ENCODE measurements at places on chromosomes 2 and 18. TPM values are rescaled to one million over a fixed set of nuclear protein-coding genes. Genes with fewer than 3 reads are reported as not detected.

The CFAP210 gene
- total RNA-seq: 1.9 TPM

GRCh38 chr2:169363560-169364150, 1.3 kb upstream of the LRP2 start:
- peak; percentile 77 for DNase-seq

GRCh38 chr18:50977037-50977760, 9.4 kb downstream of the ELAC1 start:
- DNase-seq: no peak

DNA sequence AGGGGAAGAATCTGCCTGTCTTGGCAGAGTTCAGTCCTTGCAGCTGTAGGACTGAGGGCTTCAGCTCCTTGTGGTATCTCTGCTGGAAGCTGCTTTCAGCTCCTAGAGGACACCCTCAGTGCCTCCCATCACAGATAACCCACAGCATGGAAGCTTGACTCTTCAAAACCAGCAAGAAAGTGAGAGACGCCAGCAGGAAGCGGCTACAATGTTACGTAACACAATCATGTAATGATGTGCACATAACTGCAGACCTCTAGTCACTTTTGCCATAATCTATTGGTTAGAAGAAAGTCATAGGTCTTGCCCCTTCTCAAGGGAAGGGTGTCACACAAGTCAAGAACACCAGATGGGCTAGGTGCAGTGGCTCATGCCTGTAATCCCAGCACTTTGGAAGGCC, 69.1 kb upstream of the AFF3 start:
- DNase-seq: no peak

- DNase-seq: peak; percentile 91
Measured at GRCh38 chr2:26764078-26764887, at the start of gene SLC35F6. Gene SLC35F6 (plus strand): TSS chr2:26764284. CDS start chr2:26764350, 66 bp downstream.

The KIF1A gene
- total RNA-seq: 88.9 TPM

- no peak for DNase-seq
Measured at GRCh38 chr2:52395912-52396311, 1364.0 kb upstream of the NRXN1 start.

DNA sequence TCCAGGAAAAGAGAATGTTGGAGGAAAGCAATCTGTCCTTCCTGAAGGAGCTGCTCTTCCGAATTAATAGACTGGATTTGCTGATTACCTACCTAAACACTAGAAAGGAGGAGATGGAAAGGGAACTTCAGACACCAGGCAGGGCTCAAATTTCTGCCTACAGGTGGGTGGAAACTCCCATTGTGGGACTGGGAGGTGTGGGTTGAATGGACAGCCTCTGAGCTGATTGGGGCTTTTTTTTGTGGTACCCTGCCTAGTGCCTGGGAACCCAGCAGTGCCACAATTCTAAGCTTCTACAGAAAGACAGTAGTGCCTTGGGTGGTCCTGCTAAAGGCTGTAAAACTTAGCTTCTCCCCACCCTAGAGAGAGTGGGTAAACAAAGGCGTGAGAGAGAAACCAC, 6.3 kb downstream of the CASP8 start:
- no peak for DNase-seq

The COL3A1 gene
- total RNA-seq: not detected

DNA sequence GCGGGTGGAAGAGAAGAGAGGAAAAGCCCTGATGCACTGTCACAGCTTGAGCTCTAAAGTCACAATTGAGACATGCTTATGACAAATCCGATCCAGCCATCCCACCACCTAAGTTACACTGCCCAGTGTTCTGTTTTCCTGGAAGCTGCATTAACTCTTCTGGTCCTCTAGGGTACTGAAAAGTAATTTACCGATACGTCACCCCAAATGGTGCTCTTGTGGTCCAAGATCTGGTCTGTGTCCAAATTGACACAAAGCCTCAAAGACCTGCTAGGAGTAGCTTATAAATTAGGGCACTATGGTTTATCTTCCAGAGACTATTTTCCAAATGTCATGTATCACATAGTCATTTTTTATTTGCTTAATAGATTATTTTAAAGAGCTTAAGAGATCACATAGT, 186.7 kb upstream of the ETAA1 start:
- no peak for DNase-seq

The TCF4 gene
- total RNA-seq: 45.3 TPM

The PLCL1 gene
- not detected for total RNA-seq

- no peak for DNase-seq
Measured at GRCh38 chr2:40341198-40341597, 110.7 kb downstream of the SLC8A1 start.

DNA sequence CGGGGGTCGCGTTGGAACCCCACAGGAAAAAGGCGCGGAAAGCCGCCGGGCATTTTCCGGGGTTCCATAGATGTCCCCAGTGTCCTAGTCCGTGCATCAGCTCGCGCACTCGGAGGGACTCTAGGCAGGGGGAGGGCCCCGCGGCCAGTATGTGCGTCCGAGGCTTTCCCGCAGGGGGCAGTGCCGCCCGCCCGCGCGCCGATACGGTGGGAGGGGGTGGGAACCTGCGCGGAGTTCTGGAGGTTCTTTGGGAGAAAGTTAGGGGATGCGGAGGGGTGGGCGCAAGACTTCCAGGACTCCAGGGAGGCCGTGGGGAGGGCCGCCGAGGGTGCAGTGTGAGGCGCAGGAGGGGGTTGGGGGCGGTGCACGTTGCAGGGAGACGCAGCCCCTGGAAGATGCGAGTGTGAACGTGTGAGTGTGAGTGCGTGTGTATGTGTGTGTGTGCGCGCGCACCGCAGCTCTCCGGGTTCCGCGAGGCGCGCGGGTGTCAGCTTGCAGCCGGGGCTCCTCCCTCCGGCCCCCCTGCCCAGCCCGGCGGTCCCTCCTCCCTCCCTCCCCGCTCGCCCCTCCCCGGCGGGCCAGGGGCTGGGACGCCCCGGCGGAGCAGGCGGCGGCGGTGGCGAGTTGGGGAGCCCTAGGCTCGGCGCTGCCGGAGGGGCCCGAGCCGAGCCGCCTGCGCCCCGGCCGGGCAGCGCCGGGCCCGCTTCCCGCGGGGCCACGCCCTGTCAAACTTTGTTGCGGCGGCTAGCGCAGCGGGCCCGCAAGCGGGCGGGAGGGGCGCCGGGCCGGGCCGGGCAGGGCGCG, at the start of gene TCF7L1:
Gene TCF7L1 (plus strand): TSS at position 559 of the 804 bp plus-strand sequence. CDS start 293 bp downstream, outside the sequence.
- peak; percentile 97 for DNase-seq

DNA sequence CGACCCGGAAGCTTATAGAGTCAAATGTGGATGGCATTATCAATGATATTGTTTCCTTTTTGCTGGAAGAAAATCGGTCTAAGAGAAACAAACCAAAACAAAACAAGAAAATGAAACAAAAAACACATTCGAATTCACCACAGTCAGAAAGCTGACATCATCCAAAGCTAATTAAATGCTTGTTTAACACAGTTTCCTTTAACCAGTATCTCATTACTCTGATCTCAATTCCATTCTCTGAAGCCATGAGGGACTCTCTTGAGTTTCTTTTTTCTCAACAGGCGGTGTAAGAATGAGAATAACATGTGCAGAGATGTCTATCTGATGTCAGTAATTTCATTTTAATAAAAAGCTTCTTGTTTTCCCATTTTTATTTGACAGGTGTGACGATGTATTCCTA, 1448.3 kb upstream of the DDX18 start:
- DNase-seq: no peak

DNA sequence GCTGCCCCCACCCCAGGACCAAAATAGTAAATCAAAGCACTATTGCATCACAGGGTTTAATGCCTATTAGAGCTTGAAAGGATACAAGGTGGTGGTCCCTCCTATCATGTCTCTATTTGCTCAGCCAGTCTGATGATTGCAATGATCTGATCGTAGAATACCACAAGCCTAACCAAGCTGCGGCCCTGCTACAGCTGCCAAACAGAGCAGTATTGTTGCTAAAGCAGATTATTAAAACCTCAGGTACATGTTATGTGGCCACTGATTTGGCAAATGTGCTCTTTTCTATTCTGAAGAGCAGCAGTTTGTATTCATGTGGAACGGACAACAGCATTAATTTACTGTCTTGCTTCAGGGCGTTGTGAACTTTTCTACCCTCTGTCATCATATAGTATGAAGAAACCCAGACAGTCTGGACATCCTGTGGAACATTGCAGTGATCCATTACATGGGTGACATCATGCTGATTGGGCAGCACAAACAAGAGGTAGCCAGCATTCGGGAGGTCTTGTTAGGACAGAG, 8.4 kb upstream of the VAPA start:
- no peak for DNase-seq

The EFEMP1 gene
- 2.4 TPM for total RNA-seq

The CAPN14 gene
- 0.31 TPM for total RNA-seq

- DNase-seq: no peak
Measured at GRCh38 chr2:37707393-37707792, 36.0 kb upstream of the CDC42EP3 start.

DNA sequence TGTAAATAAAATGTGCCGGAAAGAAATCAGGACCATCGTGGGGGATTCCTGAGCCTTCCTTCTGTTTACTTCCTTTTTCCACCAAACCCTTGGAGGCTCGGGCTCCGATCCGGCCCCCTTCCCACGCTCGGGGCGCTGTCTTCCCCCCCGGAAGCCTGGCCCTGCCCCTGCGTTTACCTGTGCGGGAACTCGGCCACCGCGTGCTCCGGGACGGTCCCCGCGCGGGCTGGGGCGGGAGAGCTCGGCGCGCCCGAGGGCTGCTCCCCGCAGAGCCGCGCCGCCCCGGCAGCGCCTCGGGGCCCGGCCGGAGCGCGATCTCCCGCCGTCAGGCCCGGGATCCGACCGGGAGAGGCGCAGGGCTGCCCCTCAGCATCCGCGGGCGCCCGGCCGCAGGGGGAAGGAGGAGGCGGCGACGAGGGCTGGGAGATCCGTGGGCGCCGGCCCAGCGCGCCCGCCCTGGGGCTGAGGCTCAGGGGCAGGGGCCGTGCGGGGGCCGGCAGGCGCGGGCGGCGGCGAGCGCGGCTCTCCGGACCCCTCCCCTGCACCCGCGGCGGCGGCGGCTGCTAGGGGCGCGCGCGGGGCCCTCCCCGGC, 435 bp downstream of the ADCY3 start:
- peak; percentile 74 for DNase-seq

DNA sequence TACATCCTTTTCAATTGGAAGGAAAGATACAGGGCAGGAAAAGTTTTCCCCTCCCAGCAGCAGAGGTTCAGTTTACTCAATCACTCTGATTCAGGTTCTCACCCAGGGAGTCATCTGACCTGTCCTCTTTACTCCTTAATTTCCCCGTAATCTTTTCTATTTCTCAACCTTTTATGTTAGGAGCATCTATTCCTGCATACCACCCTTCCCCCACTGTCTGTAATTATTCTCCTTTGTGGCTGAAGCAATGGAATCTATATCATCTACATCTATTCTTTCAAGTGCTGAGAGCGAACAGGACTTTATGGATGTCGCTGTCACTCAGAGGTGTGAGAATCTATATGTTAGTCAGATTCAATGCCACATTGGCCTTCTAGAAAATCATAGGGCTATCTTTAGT, 175.2 kb downstream of the NOL4 start:
- DNase-seq: no peak

The RSAD2 gene
- 0.75 TPM for total RNA-seq

- peak; percentile 79 for DNase-seq
Measured at GRCh38 chr2:212237350-212238095, 301.1 kb downstream of the ERBB4 start.
